HT-29 (cell line): ENCODE measurements at places on chromosomes 7 and 10.

GRCh38 chr10:71852355-71852937, 1.4 kb upstream of the PSAP start:
- no peak for DNase-seq

DNA sequence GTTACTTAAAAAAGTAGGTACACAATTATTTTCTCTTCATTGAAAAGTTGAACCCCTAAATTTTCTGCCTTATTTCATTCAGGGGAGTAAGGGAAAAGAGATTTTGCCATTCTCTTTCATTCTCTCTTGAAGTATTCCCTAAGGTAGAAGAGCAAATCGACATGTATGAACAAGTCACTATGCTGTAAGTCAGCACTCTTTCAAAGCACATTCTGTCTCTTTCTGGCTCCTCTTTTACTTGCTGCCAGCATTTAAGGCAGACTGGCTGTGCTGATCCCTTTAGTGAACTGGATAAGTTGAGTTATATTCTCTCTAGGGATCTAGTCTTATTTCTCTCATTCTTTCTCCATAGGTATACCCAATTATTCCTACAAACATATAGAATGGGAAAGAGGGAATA, 222.3 kb upstream of the ZWINT start:
- DNase-seq: no peak

DNA sequence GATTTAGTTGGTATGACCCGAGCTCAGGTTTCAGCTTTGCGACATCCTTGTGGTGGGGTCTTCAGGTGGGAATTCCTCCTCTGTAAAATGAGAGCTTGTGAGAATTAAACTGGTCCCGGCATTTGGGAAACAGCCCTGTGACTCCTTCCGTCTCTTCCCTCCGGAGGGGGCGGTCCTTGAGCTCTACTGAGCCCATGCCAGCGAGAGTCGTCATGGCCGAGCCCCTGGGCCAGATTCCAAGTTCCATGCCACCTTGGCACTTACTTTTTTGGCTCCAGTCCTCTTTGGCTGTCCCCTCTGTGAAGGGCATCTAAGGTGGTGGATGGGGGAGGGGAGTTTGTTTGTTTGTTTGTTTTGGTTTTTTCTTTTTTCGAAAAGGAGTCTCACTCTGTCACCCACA, 47.6 kb downstream of the GTF2IRD1 start:
- DNase-seq: no peak

- peak; percentile 86 for DNase-seq
Measured at GRCh38 chr10:103884681-103885139, 29.3 kb upstream of the SH3PXD2A start.

- DNase-seq: no peak
Measured at GRCh38 chr10:100847440-100847839, 65.3 kb upstream of the SLF2 start.

DNA sequence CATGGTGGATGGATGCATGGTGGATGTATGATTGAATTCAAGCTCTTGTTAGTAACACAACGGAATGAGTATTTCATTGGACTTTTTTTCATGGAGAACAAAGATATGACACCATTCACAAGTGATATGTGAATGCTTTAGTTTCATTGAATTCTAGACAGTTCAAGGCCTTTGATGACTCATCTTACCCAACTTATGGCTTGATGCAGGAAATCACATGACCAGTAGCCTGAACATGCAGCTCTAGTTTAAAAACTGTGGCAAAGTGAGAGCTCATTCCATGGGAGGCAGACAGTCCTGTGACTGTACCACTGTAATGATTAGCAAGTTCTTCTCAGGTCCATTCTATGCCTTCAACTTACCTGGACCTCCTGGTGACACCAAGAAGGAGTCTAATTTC, 1239.3 kb downstream of the TYW1 start:
- no peak for DNase-seq

DNA sequence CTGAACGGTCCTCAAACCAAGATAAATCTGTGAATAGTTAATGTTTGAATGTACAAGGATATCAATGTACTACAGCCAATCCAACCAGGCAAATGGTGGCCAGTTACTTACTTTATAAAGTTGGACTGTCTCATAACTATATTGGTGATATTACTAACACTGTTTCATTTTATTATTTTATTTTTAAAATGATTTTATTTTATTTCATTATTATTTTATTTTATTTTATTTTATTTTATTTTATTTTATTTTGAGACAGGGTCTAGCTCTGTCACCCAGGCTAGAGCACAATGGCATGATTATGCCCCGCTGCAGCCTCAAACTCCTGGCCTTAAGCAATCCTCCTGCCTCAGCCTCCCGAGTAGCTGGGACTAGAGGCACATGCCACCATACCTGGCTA, 6.8 kb downstream of the IL15RA start:
- DNase-seq: no peak

GRCh38 chr10:61024151-61024855, 80.3 kb upstream of the RHOBTB1 start:
- no peak for DNase-seq

DNA sequence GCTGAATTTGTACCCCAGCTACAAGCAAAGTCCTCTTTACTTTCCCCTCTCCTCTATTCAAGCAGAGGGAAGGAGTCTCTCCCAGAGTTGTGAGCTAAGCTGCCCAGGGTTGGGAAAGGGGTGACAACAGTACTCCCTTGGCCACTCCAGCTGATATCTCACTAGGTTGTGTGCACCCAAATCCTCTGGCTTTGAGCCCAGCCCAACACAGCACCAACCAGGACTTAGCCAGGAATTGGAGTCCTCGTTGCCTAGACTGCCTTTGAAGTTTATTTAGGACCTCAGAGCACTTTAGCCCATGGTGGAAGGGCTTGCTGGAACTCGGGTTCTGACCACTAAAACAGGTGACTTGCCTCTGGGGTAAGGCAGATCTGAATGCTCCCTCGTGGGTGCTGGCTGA, 35.7 kb upstream of the DYNC1I1 start:
- no peak for DNase-seq

DNA sequence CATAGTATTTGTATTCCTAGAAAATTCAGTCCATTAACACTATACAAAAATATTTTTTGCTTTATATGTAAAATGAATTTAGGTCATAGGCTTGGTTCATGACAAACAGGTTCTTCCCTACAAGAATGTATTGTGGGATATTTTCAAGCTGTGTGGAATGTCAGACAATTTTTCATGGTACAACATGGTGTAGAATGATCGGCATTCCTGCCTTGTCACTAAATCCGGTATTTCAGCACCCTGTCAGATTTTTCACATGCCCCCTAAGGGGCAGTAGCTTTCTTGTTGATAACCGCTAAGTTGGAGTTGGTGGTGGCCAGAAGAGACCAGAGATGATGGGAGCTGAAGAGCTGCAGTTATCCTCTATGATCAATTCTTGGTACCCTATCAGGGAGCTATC, 154.3 kb downstream of the SORCS3 start:
- no peak for DNase-seq

DNA sequence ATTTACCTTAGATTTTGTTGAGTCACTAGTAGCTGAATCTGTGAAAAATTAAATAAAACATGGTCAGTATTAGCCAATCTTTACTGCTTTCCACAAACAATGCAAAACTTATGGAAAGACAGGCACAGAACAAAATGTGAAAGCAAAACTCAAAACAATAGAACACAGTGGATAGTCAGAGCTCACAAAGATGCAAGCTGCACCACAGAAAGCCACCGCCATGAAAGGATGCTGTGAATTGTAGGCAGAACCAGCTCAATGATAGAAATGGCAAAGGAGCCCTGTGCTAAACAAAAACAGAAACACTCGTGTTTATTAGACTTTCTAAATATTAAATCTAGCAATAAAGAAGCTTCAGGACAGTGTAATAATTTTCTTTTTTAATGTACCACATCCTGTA, 134.4 kb downstream of the ARHGAP21 start:
- no peak for DNase-seq

DNA sequence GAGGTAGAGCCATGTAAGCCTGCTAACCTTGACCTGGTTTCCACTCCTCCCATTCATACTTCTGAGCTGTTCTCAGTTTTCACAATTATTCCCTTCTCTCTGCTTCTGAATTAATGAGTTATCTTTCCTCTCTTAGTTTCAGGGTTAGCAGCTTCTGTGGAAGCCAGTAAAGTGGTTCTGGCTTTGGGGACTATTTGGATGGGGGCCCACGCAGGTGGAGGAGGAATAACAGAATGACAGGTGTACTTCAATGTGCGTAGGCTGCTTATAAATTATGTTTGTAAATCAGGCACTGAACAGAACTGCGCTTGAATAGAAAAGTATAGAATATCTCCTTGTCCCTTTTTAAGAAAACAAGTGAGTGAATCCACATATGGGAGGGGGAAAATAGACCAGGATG, 128.9 kb upstream of the GAD2 start:
- no peak for DNase-seq

DNA sequence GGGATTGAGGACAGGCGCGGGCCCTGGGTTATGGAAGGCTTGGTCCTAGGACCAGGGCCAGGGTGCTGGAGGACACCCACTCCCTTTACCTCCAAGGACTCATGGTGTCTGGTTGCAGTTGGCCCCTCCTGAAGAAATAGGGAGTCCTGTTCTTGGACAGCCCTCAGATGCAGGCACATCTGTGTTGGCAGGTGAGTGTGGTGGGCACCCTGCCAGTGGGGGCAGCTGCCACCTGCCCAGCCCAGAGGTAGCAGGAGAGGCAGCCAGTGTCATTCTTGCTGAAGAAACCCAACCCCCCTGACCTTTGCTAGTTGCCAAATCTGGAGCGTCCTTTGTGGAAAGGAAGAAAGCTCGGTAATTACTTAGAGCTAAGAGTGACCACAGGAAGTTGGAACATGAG, 8.3 kb downstream of the GALNT17 start:
- DNase-seq: no peak

- no peak for DNase-seq
Measured at GRCh38 chr7:68476966-68477365, 1121.3 kb upstream of the AUTS2 start.

DNA sequence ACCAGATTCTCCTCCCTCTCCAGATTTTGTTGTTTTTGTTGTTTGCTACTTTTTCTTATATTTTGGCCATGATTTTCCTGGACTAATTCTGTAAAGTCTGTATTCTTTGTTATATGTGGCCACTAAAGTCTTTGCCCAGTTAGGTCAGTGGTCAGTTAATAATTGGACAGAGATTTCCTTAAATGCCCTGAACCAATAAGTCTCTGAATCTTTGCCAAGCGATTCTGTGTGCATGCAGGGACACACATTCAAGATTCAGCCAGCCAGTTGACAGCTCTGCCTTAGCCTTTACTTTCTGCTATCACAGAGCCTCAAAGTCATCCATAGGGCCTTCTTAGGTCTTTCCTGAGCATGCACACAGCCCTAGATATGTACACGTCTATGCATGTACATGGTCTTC, 11.0 kb upstream of the COL17A1 start:
- DNase-seq: no peak

DNA sequence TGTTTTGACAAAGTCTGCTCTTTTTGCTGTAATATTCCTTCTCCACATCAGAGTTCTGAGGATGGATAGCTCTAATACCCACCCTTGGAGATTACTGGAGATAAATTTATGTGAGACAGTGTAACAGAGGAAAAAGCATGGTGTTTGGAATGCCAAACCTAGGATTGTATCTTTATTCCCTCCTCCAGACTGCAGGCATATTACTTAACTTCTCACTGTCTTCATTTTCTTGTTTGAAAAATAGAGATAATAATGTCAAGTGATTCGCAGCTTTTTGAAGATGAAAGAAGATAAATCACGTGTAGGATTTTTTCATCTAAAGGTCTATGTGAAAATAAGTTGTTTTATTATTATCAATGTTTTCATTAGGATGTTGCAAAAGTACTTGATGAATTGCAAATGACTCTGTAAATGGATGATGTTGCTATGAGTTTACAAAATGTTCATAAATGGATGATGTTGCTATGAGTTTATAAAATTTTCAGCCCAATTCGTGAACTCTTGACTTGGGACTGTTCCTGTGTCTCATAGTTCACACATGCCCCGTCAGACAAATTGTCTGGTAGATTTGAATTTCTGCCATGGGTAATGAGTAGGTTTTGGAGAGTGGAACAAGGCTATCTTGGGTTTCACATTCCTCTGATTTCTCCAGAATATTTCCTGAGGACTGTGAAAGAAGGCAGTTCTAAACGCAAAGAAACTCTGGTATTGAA, 113.1 kb upstream of the IGFBP3 start:
- DNase-seq: no peak

DNA sequence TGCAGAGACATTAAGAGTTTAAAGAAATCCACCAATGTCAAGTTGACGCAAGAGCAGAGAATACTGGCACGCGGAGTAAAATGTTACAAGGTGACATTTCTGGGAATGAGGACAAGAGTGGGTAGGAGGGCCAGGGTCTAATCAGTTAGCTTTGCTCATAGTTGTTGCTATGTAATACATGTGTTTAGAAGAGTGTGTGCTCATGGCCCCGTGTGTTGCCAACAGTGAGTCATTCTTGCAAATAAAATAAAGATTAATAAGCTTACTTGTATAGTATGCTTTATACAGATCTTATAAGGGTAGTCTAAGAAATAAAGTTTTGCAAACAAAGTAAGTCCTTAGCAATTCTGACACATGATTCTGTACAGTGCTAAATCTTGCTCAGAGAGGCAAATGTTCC, 64.5 kb downstream of the DNMBP start:
- peak; percentile 74 for DNase-seq

- DNase-seq: no peak
Measured at GRCh38 chr7:33444511-33444910, 315.1 kb downstream of the BBS9 start.

- no peak for DNase-seq
Measured at GRCh38 chr10:82144153-82144552, 269.2 kb downstream of the NRG3 start.

DNA sequence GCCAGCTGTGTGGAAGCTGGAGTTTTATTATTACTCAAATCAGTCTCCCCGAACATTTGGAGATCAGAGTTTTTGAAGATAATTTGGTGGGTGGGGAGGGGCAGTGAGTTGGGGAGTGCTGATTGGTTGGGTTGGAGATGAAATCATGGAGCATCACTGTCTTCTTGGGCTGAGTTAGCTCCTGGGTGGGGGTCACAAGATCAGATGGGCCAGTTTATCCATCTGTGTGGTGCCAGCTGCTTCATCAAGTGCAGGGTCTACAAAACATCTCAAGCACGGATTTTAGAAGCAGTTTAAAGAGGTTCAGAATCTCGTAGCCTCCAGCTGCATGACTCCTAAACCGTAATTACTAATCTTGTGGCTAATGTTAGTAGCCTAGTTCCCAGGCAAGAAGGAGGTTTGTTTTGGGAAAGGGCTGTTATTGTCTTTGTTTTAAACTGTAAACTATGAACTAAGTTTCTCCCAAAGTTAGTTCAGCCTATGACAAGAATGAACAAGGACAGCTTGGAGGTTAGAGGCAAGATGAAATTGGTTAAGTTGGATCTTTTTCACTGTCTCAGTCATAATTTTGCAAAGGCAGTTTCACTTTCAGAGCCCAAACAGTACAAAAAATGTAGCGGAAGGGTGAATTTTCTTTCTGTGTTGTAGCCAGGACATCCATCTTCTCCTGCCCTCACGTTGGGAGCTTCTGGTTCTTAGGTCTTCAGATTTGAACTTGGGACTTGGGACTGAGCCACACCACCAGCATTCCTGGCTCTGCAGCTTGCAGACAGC, 43.1 kb downstream of the KLF6 start:
- no peak for DNase-seq

DNA sequence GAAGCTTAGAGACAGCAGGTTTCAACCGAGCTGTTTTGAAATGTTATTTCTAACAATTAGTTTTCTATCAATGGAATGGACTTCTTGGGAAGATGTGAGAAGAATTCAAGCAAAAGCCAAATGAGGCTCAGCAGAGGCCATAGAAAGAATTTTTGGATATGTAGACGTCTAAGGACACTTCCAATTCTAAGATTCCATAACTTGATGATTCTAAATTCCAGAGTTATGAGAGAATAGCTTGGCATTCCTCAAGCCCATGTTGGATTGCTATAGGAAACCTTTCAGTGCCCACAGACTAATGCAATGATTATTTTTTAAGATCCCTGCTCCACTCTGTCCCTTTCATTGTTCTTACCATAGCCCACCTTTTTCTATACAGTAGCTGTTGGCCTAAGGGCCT, 77.2 kb upstream of the PALS2 start:
- no peak for DNase-seq
